ENCODE measurements at places on chromosomes 2 and 18. TPM values are rescaled to one million over a fixed set of nuclear protein-coding genes. Genes with fewer than 3 reads are reported as not detected.

GRCh38 chr2:204289066-204289465 lies 256.2 kb upstream of the PARD3B start:
- DNase-seq, result no peak

Gene SLC19A3
- 0.17 TPM for total RNA-seq

DNA sequence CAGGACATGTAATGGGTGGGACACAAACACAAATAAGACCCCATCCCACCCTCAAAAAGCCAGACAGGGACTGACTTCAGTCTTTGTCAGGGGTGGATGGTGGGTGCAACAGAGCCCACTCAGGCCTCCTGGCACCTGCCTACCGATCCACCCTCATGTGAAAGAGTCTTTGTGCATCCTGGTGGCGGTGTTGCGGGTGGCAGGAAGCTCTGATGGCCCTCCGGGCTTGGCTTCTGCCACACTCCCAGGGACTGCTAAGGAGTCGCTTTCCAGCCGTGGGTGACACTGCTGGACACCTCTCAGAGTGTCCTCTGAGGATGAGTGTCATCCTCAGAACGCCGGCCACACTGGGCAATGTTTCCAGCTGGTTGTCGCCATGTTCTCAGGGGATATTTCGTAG lies 92.6 kb downstream of the LDLRAD4 start:
- DNase-seq, result no peak

GRCh38 chr2:208031608-208032019 lies 6.3 kb upstream of the PLEKHM3 start:
- DNase-seq, result no peak

- no peak for DNase-seq
Measured at GRCh38 chr2:71783815-71784214, 330.5 kb downstream of the DYSF start.

Gene ABHD3
- 6.2 TPM for total RNA-seq

Gene CRYGC
- total RNA-seq, result not detected

GRCh38 chr2:118942031-118942430 lies at the start of gene MARCO:
Gene MARCO (plus strand): TSS chr2:118942194. CDS start chr2:118942301, 107 bp downstream.
- no peak for DNase-seq

DNA sequence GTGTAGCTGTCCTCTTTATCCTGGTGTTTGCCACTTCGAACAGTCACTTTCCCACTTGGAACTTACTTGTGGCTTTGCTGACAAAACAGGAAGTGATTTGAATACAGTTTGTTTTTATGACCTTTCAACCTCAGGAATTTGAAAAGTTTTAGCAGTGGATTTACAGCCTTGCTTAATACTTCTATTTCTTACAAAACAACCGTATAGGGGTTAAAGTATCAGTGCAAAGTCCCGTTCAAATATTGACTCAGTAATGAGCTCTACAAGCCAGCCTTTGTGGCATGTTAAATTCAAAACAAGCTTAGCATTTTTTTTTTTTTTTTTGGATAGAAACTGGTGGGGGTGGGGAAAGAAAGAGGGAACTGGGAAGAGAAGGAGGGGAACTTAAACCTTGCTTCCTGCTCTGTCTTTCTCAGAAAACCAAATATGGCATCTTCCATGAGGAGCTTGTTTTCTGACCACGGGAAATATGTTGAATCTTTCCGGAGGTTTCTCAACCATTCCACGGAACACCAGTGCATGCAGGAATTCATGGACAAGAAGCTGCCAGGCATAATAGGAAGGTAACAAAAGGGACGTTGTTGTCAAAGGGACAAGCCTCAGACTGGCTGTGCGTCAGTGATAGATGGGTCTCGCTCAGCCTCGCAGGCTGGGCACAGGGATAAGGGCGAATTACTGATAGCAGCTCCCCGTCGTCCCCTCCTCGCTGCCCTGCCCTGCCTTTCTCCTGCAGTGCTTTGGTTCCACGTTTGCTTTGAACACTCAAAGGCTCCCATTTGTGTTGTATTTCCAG lies at the start of gene HNMT:
TSS of gene HNMT (plus strand) at position 408 of the 793 bp plus-strand sequence. CDS start at position 427, 19 bp downstream.
- DNase-seq, result peak; percentile 84

DNA sequence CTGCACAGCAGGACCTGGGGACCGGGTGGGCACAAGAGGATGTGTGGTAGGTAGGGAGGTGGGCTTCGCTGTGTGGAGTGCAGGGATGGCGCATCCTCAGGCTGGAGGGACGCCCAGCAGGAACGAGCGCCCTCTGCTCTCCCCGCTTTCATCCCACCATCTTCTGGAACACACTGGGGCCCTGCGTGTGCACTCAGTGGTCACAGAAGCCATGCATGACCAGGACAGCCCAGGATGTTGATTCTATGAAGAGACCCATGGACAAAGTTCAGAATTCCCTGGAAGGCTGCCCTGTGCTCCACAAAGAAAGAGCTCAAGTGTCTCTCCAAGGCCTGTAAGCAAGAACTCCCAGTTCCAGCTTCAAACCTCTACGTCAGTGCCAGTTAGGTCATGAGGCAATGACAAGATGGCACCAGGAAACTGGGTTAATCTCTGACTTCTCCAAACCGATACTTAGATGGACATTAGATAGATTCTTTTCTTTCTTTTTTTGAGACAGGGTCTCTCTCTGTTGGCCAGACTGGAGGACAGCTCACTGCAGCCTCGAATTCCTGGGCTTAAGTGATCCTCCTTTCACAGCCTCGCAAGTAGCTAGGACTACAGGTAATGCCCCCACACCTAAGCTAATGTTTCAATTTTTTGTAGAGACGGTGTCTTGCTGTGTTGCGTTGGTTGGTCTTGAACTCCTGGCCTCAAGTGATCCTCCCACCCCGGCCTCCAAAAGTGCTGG lies 3.4 kb downstream of the SLC66A2 start:
- DNase-seq, result no peak
